ENCODE measurements at places on chromosomes 16 and 17.

GRCh38 chr17:79446399-79447009, 164.3 kb downstream of the RBFOX3 start:
- no peak for DNase-seq

- DNase-seq, result no peak
Measured at GRCh38 chr16:86905302-86905701, 327.0 kb downstream of the FOXL1 start.

- DNase-seq, result no peak
Measured at GRCh38 chr17:76119409-76120371, 16.1 kb upstream of the EXOC7 start.

DNA sequence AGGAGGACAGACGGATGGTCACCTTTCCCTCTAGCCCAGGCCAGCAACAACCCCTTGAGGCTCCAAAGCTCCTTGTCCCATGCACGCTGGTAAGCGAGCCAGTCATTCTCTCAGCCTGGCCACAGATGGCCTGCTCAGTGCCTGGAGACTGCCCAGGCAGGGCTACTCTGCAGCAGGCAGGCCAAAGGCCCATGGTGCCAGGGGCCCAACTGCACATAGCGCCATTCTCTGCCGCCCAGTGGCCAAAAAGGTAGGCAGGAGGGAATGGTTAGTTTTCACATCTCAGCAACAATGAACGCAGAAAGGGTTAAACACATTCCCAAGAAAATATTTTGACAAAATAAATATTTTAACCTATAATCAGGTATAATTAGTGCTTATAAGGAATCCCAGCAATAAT, 7.7 kb upstream of the SREBF1 start:
- no peak for DNase-seq

- DNase-seq, result no peak
Measured at GRCh38 chr17:304461-304860, 48.1 kb downstream of the RPH3AL start.

GRCh38 chr16:11108466-11108805, 147.6 kb downstream of the SOCS1 start:
- no peak for DNase-seq

Data from DMS53 (cell line).